ENCODE measurements at places on chromosomes 11 and 22.

- DNase-seq = no peak
Measured at GRCh38 chr11:120894202-120894985, 129.5 kb upstream of the TBCEL start.

GRCh38 chr11:122879785-122880184 lies 2.8 kb upstream of the JHY start:
- no peak for DNase-seq

DNA sequence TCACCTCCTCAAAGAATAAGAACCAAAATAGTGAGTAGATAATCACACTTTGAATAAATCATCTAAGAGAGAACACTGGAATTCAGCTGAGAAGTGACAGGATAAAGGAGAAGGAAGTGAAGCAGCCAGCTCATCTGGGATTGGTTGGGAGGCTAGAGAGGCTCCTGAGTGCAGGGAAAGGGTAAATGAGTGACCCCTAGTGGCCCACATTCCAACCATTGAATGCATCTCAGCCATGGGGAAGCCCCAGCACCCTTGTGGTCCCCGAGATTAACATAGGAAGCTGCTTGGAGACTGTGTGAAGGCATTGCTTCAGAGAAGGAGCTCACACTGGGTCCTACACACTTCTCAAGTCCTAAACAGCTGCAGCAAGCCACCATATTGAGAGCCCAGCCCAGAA lies 82.3 kb downstream of the JRKL start:
- no peak for DNase-seq

GRCh38 chr22:27337676-27338075 lies 463.9 kb downstream of the MN1 start:
- peak; percentile 60 for DNase-seq

DNA sequence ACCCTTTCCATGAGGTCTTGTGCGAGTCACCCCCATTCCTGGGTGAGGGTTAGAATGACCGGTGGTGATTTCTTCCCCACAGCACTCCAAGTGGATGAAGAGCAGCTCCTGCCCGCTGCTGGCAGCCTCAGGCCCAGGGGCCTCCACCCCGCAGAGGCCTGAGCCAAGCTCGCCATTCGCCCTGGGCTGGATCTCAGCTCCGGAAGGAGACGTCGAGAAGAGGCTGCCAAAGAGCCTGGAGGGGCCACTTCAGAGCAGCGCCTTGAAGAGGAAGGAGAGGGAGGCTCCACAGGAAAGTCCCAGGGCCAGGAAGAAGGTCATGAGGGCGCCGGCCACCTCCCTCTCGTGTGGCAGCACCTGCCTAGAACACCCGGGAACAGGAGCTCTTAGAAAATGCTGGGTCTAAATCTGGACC lies 8.4 kb downstream of the SLC29A2 start:
- no peak for DNase-seq
